ENCODE measurements at places on chromosomes 5 and 9.

DNA sequence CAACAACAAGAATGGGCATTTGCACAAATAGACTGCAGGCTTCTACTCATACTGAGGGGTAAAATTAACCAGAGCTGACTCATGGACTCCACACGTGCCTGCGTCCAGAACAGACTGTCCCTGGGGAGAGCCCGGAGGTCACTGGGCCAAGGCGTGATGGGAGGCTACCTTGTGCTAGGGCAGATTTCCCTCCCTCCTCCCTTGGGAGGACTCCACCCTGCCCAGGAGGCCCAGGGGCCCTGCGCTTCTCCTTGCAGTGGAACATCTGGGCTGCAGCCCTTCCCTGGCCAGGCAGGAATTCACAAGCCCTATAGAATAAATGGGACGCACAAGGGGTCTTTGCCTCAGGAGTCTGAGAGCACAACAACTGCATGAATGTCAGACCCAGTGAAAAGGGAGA is 35.6 kb downstream of the IRX2 start:
- no peak for DNase-seq

GRCh38 chr9:99437145-99437544 is 215.1 kb downstream of the SEC61B start:
- DNase-seq: no peak

DNA sequence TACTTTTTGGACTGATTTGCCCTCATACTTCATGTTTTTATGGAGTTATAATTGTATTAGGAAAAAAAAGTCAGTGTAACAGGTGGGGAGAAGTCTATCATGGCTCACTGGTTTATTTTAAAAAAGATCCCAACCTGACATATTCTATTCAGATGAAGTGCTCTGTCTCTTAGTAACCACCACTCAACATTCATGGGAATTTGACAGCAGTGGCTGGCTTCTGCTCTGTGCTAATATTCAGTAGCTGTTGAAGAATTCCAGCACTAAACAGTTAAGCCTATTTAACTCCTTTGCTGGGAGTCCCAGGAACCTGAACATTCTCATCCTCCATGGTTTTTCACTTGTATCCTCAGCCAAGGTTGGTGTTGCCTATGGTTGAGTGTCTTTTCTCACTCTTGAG is 23.1 kb downstream of the CMYA5 start:
- DNase-seq: no peak

- DNase-seq: no peak
Observed at GRCh38 chr5:94184870-94185269, 433.5 kb downstream of the KIAA0825 start.

DNA sequence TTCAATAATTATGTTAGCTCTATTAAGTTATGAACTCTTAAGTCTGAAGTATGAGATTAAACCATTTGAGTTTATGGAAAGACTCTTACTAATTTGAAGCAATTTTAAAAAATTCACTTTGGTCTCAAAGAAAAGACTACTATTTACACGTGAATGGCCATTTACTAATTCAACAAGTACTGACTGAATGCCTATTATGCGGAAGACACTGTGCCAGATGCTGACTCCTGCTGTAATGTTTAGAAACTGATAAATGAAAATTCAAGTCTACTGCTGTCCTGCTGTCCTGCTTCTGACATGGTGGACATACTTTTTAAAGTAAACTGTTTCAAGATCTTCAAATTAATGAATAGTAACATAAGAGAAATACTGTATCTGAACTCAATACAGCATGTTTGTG is 116.2 kb downstream of the MPDZ start:
- no peak for DNase-seq

DNA sequence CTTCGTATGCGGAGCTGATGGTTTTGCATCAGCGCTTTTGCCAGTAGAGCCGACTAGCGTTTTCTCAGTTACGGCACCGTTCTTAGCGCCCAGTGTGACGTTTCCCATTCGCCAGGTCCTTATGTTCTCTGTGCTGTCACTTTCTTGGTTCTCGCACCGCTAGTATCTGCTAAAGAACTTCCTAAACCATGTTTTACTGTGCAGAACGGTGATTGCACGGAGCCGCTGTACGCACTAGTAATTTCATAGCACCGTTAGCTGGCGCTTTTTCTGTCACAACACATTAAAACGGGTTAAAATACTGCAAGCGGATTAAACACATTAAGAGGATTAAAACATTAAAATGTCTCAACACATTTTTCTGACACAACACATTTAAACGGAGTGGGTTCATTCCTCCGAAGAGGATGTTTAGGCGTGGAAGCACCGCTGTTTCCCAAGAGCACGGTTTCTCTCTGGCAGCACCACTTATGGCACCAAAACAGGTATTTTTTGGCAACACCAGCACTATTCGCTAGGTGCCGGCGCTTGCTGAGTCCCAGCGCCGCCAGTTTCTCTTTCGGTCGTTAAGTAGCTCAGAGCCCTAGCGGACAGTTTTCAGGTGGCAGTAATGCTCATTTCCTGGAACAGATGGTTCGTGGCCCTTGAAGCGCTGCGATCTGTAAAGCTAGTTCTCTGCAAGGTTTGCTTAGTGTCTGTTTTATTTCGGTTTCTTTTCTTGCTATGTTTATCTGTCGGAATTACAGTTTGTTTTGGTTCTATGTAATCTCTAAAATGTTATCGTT is 20.3 kb downstream of the ANXA2R start:
- peak; percentile 86 for DNase-seq
